Liver (tissue), 10 donors: ENCODE measurements at places on chromosomes 3 and 15. TPM values are rescaled to one million over a fixed set of nuclear protein-coding genes. Genes with fewer than 3 reads are reported as not detected.

The XIRP1 gene
- not detected for total RNA-seq

GRCh38 chr3:195248281-195248680 is 22.7 kb downstream of the XXYLT1 start:
- no peaks in the 10 kb centered on the region for H3K4me1 ChIP-seq
- H3K27me3 ChIP-seq, result no peaks in the 10 kb centered on the region
- peak; percentile 25 for DNase-seq
- no peak overlapping the region for H3K4me3 ChIP-seq
- H3K36me3 ChIP-seq, result no peaks in the 10 kb centered on the region

DNA sequence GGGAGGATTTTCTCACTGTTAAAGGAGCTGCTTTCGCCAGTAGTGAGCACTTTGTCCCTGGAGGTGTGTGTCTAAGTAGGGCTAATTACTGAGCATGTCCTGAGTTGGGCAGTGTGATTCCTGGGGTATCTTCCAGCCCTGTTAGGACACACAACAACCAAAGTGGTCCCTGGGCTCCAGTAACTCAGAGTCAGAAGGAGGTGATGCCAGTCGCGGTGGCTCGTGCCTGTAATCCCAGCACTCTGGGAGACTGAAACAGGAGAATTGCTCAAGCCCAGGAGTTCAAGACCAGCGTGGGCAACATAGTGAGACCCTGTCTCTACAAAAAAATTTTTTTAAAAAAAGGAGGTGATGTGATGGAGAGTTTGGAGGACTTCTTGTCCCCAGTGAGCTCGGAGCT is 37.5 kb downstream of the PML start:
- H3K27ac ChIP-seq, result no peak overlapping the region
- H3K27me3 ChIP-seq, result no peaks in the 10 kb centered on the region
- no peak for DNase-seq
- no peaks in the 10 kb centered on the region for H3K4me1 ChIP-seq
- H3K36me3 ChIP-seq, result peaks cover 18% of the 10 kb centered on the region

DNA sequence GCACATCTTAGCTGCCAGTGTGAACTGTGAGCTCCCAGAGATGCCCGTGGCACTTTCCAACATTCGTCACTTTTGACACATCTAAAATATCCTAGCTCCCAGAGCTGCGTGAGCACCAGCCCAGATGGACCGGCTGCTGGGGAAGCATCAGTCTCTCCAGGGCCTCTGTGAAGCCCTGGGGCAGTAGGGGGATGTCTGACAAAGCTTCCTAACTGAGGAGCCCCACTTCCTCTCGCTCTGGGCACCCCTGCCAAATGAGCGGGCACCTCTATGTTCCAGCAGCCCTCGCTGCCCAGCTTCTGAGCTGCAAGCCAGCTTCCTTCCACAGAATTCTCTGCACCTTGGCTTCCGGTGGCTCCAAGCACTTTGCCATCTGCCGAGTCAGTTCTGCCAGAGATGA is 91.1 kb downstream of the LIPC start:
- no peaks in the 10 kb centered on the region for H3K36me3 ChIP-seq
- peaks cover 34% of the 10 kb centered on the region for H3K4me1 ChIP-seq
- H3K27me3 ChIP-seq, result no peaks in the 10 kb centered on the region
- no peak overlapping the region for H3K4me3 ChIP-seq
- no peak overlapping the region for H3K27ac ChIP-seq

DNA sequence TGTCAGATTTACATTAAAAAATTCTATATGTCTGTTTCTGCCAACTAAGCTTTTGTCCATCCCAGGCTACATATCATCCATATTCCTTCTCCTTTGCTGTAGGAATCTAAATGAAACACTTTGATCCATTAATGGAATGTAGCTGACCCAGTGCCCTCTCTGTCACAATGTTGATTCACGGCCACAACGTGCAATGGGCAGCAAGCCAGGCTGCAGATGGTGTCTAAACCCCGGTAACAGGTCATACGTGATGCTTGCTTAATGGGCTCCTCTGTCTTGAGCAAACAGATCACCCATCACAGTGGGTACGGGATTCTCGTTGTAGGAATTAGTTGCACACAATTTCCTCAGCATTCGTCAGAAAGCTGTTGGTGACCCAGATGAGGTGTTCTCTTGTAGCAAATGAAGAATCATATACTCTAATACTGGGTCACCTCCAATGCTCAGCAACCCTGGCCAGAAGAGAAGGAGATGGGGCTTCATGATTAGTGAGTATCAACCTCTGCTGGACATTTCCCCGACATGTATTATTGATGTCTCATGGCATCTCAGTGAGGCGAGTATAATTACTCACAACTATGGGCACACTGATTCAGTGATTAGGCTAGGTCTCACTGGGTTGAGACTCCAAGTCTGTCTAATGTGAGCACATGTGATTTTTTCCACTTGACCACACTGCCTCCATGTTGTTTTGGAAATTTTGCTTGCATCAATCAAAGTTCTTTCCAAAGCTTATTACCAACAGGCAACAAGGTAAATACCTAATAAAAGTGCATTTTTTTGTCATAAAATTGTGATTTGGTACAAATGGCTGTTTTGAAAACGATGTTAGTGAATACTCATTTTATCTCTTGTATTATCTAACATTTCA is 12.9 kb upstream of the DCBLD2 start:
- no peak for DNase-seq
- H3K4me3 ChIP-seq, result no peak overlapping the region
- H3K27ac ChIP-seq, result no peak overlapping the region

GRCh38 chr3:44827196-44827595 is 34.5 kb upstream of the TMEM42 start:
- H3K36me3 ChIP-seq, result no peaks in the 10 kb centered on the region
- no peaks in the 10 kb centered on the region for H3K27me3 ChIP-seq
- no peak overlapping the region for H3K4me3 ChIP-seq
- H3K27ac ChIP-seq, result no peak overlapping the region

DNA sequence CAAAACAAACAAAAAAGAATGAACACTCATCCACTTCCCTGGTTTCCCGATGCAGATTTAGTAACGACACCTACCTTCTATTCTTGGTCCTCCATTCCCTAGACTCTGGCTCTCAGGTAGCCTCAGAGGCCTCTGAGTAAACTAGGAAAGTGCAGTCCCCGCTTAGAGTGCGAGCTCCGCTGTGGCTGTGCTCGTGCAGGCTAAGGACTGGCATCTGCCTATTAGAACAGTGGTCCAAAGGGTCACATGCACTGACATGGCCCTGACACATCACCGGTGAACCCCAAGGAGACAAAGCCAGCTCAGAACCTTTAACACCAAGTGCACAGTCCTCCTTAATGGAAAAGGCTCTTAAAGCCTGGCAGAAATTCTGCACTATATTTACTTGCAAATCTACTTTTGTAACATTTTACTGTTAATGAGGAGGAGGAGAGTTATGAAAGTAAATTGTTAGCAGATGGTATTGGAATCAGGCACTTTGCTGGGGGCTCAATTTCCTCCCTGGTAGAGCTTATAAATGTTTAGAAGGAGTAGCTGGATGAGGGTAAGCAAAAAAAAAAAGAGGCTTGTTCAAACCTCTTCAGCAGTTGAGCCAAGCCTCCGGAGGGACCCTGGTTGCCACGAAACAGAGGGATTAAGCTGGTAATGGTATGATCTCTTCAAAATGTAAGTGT is 31.1 kb downstream of the VGLL4 start:
- no peaks in the 10 kb centered on the region for H3K27me3 ChIP-seq
- DNase-seq, result no peak
- no peak overlapping the region for H3K27ac ChIP-seq
- H3K4me3 ChIP-seq, result no peak overlapping the region
- no peaks in the 10 kb centered on the region for H3K4me1 ChIP-seq

- H3K27me3 ChIP-seq, result no peaks in the 10 kb centered on the region
- no peaks in the 10 kb centered on the region for H3K4me1 ChIP-seq
- DNase-seq, result no peak
- H3K36me3 ChIP-seq, result no peaks in the 10 kb centered on the region
These were observed 186.1 kb downstream of the TJP1 start for GRCh38 chr15:29636140-29636539.
